ENCODE measurements at places on chromosomes 11 and 22.

DNA sequence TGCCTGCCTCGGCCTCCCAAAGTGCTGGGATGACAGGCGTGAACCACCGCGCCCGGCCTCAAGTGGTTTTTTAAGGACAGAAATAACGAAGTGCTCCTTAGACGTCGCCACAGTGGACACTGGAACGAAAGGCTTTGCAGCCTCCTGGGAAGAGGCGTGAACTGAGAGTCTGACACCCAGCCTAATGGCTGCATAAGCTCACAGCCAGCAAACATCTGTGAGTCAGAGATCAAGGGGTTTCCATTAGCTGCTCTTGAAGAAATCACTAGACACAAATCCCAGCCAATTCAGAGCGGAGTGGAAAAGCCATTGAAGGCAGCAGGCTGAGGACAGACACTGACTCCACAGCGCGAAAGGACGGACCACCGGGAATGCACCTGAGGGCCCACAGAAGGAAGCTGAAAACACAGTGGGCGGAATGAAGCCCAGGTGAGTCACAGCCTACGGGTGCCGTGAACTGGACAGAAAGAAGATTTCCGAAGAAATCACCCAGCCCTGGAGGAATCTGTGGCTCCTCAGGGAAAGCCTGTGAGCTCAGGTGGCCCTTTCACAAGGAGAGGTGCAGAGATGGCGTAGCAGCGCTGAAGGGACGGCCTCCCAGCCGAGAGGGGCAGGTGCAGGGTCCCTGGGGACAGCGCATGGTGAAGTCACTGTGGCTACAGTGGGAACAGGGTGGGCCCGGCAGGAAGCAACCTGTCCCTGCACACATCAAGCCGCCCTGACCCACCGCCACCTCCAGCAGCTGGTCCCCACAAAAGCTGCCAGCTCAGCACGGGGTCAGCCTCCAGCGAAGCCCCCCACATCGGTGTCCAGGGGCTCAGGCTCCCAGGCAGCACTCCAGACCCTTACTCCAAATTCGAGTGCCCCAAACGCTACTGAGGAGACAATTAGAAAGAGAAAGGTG is 11.6 kb downstream of the LMNTD2 start:
- DNase-seq: no peak

- DNase-seq: peak; percentile 87
These were observed at the start of gene POLA2 for GRCh38 chr11:65261591-65262380. Gene POLA2 (plus strand): TSS chr11:65261962. CDS start chr11:65262293, 331 bp downstream.

- DNase-seq: no peak
These were observed 27.5 kb upstream of the ZDHHC13 start for GRCh38 chr11:19089421-19089820.

GRCh38 chr11:15519124-15519791 is 404.5 kb downstream of the INSC start:
- DNase-seq: no peak

DNA sequence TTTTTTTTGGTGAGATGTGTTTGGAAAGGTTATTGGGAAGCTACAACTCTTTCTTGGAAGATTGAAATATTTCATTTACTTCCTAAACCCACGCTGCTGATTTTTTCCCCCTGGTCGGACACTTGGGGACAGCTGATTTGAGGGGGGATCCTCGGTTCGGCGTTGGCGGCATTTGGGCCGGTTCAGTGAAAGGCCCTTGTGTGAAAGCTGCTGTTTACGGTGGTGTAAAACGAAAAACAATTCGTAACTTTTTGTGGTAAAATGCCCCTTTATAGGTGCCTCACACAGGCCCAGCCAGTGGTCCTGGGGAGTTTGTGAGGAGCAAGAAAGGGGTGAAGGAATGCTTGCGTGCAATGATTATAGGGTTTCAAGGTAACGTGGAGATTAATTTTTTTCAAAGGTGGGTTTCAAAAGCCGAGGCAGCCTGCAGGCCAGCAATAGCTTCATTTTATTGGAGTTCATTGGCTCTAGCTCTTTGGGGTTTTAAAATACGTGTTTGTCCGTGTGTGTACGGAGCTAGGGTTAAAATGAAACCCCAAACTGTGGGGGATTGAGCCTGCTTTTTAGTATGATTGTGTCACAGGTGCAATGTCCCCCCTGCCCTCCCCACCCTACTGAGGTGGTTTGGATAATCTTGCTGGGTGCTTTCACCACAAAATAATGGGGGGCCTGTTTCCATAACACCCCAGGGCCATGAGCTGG is 77.2 kb upstream of the PPARA start:
- DNase-seq: no peak

DNA sequence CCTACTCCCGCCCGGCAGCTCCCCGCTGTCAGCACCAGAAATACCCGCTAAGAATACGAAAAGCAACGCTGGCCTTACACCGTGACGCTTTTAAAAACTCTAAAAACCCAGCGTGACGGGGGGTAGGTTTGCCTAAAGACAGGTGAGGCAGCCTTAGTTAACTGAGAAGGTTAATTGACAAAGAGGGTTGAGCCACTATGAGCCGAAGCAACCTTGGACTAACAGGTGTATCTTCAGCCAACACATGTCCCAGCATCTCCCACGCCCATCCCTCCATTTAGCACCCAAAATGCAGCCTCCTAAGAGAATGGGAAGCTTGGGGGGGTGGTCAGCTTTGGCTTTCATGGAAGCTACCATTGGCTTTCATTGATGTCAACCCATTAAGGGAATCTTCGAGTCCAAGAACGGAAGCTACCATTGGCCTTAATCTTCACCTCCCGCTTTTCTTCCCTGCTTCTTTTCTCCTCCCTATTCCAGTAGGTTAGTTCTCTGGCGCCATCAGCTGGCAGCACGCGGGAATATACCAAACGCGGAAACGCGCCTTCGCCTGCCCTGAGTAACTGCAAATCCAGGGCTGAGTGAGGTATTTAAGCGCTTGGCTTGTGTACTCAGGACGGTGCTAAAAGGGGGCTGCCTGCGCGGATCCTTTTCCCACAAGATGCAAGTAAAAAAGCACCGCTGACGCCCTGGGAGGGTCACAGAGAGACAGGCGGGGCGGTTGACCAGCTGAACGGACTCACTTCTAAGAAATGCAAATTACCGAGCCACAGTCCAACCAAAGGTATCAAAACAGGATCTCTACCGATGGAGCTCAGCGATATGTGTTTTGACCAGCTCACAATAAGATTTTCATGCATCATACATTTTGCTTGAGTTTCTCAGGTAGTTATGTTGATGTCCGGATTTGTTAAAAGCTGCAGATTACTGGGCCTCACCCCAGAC is 38.5 kb upstream of the GLYATL1 start:
- peak; percentile 78 for DNase-seq

DNA sequence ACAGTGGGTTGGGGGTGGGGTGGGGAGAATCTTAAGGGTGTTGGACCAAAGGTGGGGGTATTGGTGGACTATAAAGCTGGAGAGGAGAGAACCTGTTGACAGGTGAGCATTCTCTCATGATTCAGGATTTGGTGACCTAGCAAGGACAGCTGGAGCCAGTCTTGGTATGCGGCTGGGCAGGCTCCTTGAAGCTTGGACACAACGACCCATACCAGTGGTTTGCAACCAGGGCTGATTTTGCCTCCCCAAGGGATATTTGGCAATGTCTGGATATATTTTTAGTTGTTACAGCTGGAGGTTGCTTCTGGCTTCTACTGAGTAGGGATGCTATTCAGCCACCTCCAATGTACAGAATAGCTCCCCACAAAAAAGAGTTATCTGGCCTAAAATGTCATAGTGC is 5.6 kb downstream of the EXT2 start:
- DNase-seq: no peak

- DNase-seq: peak; percentile 84
These were observed 950 bp downstream of the FERMT3 start for GRCh38 chr11:64207256-64208085.

- no peak for DNase-seq
These were observed 105.9 kb upstream of the ARHGAP20 start for GRCh38 chr11:110818032-110818687.

GRCh38 chr22:44561139-44561840 is 63.3 kb upstream of the RTL6 start:
- DNase-seq: no peak

GRCh38 chr11:116536416-116536815 is 236.4 kb downstream of the BUD13 start:
- DNase-seq: no peak

- no peak for DNase-seq
These were observed 251.0 kb downstream of the DCDC1 start for GRCh38 chr11:31118566-31118965.

DNA sequence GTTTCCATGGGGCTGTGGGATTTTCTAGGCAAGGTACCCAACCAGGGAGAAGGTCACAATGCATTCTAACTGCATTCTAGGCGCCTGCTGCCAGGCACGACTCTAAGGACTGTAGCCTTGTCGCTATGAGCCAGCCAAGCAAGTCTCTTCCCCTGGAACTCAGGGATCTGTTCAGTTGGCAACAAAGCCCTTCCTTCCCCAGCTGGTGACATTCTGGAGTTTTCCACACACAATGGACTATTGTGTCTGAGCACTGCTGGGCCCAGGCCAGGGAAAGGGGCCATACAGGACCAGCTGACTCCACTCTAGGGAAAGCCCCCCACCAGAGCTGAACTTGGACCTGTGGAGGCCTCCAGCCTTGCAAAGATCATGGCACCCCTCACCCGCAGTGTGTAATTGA is 116.8 kb downstream of the RRAS2 start:
- DNase-seq: no peak

GRCh38 chr11:59180907-59181306 is 9.0 kb downstream of the DTX4 start:
- DNase-seq: no peak

GRCh38 chr11:15692739-15693138 is 578.0 kb downstream of the INSC start:
- peak; percentile 62 for DNase-seq

DNA sequence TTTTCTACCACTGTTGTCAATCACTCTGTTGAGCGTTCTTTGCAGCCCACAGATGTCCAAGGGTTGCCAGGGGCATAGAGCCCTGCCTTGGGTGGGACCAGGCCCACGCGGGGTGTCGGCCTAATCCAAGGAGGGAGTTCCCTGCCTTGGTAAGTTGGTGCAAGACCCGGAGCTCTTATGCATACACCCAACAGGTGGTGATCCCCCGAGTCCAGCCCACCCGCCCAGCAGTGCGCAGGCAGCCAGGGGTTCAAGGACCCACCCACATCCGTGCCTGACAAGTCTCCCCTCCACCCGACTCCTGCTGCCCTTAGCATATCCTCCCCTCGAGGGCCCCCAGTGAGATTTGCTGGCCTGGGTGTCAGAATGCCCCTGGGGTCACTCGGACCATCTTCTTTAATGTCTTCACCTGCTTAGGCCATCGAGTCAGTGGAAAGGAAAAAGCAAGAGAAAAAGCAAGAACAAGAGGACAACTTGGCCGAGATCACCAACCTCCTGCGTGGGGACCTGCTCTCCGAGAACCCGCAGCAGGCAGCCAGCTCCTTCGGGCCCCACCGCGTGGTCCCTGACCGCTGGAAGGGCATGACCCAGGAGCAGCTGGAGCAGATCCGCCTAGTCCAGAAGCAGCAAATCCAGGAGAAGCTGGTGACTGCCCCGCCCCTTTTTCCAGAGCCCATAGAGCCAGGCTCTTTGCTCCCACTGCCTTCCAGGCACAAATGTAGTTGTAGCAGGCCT is 12.2 kb downstream of the RIBC2 start:
- DNase-seq: no peak

GRCh38 chr11:47488111-47488510 is 39.2 kb upstream of the RAPSN start:
- DNase-seq: no peak

GRCh38 chr22:46450931-46451561 is 86.4 kb downstream of the CELSR1 start:
- no peak for DNase-seq

GRCh38 chr11:116314006-116314405 is 458.8 kb downstream of the BUD13 start:
- DNase-seq: no peak

GRCh38 chr11:73196576-73196975 is 21.5 kb upstream of the P2RY2 start:
- DNase-seq: no peak

- no peak for DNase-seq
These were observed 29.3 kb upstream of the PPP2R1B start for GRCh38 chr11:111795334-111795985.

- DNase-seq: peak; percentile 81
These were observed 33.4 kb downstream of the SERPIND1 start for GRCh38 chr22:20807315-20807752.

GRCh38 chr11:92495107-92495793 is 270.6 kb downstream of the FAT3 start:
- DNase-seq: no peak

DNA sequence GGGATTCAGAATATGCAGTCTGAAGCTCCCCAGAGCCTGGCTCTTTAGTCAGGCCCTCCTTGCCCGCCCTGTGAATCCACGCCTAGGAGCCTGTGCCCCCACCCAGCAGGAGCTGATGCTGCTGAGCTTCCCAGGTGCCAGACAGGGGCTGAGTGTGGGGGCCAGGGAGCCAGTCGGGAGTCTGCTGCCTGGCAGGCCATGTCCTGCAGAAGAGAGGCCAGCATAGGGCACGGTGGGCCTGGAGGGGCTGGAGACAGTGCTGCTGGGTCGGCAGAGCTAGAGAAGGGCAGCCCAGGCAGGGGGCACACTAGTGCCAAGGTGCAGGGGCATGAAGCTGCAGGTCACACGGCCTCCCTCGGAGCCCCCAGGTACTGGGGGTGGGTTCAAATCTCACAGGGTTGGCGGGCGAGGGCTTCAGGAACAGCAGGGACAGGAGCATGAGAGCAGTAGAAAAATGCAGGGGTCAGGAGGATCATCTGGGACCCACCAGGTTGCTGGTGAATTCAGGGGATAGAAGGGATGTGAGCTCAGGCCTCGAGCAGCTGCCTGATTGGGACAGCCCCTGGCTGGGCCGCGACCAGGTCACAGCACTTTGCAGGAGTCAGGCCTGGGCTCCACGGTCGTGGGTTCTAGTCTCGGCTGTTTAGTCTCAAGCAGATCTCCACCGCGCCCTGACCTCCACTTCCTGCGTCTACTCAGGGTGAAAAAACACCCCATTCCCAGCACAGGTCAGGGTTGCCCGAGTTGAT is 4.1 kb upstream of the SEPTIN5 start:
- DNase-seq: no peak

GRCh38 chr22:23763954-23764353 is 1.2 kb downstream of the C22orf15 start:
- no peak for DNase-seq

- no peak for DNase-seq
These were observed 2.6 kb downstream of the ESAM start for GRCh38 chr11:124759266-124760204.

All from brain microvascular endothelial cell (primary cell).